A549 (cell line): ENCODE measurements at places on chromosomes 1 and 21.

DNA sequence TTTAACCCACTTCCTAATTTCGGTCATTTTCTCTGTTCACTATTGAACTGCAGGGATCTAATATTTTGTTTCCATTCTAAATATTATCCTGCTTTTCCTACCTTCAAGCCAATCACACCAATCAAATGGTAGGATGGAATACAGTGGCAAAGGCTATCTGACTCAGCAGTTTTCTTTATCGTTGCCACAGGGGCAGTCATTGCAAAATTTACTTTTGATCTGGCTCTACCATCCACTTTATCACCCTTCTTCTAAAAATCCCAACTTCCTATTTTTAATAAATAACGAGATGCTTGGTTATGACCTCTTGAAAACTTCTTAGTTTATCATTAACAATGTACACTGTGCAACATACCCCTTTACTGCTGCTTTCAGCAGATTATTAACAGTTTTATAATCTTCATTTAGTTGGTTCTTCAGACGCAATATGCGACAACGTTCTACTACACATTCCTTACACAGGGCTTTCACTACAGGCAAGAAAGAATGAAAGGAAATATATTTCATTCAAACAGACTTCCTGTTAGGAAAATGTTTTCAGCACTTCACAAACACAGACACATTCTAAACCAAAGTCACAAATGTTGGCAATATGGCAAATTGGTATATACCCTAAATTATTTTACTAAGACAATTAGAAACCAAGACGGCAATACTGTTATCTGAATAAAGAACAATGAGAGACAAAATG lies 52.3 kb upstream of the RAP1GAP start:
- no peak for DNase-seq

GRCh38 chr1:117003223-117003875 lies 1.8 kb downstream of the CD101 start:
- no peak for DNase-seq

- no peak for DNase-seq
Measured at GRCh38 chr1:84299536-84300170, 1.9 kb upstream of the SAMD13 start.

DNA sequence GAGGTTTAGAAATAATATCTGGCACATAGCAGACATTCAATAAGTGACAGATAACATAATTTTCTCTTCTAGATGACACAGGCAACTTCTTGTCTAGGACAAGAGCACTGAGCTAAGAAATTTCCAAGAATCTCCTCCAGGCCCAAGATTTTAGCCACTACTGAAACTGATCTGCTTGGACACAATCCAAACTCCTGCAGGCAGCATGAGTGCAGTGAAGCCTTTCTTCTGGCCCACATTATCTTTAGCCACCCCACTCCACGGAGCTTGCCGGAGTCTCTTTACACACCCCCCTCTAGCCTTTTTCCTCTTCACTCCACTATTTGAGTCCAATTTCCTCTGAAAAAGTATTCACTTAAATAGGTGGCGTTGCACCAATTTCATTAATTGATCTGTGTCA lies 142.9 kb upstream of the DUSP10 start:
- no peak for DNase-seq

DNA sequence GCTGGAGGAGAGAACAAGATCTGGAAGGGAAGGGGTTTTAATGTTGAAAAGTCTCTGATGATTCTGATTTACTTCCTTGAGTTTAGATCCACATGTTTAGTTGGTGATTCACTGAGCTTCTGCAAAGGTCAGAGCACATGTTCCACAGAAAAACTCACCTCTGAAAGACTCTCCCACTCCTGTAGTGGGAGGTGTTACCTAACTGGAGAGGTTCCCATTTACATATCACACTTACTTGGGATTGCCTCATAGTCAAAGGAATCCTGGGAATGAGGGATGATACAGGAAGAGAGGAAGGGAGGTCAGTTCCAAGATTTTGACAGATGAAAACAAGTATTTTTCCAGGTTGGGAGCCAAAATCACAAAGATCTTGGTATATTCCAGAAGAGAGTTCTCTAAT lies 2.7 kb upstream of the NTNG1 start:
- DNase-seq = no peak

DNA sequence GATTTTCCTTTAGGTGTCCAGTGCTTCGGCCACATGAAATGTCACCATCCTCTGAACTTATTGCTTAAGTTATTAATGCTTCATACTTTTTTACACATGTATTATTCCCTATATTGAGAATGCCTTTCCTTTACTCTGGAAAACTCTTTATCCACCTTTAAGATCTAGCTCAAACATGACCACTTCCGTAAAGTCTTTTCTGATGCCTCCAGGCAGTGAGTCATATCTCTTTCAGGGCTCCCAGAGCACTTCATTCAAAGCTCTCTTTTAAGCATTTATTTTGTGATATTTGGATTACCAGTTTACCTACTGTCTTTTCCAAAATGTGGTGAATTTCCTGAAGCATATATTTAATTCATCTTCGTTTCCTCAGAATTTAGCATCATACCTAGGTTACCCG lies 178.9 kb downstream of the HS2ST1 start:
- no peak for DNase-seq
